Activated naive CD4-positive, alpha-beta T cell (primary cell): ENCODE measurements at places on chromosomes 2 and 18.
A peak's percentile ranks its signal among the peaks of the same experiment; 100 is the strongest.

GRCh38 chr2:85437488-85438200 lies 19.1 kb downstream of the SH2D6 start:
- peak; percentile 59 for DNase-seq

- no peak for DNase-seq
Observed at GRCh38 chr2:105969552-105969951, 224.5 kb downstream of the UXS1 start.

DNA sequence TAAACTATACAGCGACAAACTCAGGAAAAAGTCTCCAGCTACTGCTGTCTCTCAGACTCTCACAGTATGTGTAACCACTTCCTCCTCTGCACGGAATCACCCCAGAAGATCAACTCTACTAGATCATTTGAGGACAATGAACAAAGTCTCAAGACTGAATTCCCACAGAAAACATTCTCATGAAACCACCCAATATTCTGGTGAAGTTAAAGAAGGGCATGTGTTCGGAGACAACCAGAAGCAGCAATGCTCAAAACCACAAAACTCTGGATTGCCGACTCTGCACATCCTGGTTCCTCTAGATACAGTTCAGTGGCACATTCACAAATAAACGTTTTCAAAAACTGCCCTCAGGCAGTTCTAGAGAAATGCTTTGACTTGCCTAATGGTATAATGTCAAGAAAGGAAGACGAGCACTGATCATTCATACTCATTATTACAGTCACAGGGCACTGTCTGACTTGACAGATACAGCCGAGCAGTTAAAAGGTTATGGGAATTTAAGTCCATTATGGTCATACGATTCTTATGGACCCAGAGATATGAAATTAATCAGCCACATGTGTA lies 91.9 kb upstream of the STK17B start:
- no peak for DNase-seq

GRCh38 chr2:168997794-168998193 lies 33.3 kb downstream of the ABCB11 start:
- DNase-seq = no peak

GRCh38 chr2:163692611-163693482 lies 43.0 kb downstream of the FIGN start:
- no peak for DNase-seq

DNA sequence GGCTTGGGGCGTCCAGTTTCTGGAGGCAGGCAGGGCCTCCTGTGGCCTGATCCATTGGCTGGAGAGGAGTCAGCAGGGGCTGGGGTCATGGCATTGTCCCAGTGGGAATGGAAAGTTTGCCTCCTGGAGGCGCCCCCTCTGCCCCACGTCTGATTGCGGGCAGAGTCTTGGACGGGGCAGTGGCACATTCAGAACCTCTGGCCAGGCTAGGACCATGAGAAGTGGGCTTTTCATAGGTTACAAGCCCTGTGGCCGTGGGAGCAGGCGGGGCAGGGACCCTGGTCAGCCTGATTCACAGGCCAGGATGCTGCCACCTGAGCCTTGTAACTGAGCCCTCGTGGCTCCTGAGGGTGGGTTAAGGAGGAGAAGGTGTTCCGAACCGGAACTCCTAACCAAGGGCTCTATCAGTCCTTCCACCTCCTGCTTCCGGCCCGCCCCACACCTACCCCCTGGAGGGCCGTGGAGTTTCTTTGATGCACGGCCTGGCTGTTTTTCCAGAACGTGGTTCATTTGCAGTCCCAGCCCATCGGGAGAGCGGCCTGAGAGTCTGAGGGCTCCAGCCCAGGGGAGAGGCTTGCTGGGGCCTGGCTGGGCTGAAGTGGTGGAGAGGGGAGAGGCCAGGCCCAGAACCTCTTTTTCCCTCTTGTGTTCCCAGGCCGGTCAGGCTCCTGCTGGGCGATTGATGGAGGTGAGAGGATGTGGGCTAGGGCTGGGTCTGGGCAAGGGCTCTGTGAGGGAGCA lies 43.9 kb upstream of the PLB1 start:
- no peak for DNase-seq

- no peak for DNase-seq
Observed at GRCh38 chr2:39159283-39159682, 38.4 kb upstream of the SOS1 start.

DNA sequence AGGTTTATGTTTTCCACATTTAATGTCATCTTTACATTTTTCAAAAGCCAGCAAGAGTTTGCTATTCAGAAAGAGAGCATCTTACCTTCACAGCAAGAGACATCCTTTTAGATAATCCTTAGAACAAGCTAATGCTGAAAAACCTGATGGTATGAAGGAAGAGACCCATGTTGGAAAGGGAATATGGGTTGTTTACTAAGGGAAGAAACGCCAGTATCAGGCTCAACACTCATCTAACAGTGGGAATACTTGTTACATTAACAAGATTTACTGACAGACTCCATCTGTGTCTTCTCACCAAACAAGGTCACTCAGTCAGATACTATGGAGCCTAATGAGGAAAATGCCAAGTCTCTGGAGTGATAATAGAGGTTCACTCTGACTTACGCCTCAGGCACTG lies 1474.1 kb upstream of the SLC39A10 start:
- no peak for DNase-seq

DNA sequence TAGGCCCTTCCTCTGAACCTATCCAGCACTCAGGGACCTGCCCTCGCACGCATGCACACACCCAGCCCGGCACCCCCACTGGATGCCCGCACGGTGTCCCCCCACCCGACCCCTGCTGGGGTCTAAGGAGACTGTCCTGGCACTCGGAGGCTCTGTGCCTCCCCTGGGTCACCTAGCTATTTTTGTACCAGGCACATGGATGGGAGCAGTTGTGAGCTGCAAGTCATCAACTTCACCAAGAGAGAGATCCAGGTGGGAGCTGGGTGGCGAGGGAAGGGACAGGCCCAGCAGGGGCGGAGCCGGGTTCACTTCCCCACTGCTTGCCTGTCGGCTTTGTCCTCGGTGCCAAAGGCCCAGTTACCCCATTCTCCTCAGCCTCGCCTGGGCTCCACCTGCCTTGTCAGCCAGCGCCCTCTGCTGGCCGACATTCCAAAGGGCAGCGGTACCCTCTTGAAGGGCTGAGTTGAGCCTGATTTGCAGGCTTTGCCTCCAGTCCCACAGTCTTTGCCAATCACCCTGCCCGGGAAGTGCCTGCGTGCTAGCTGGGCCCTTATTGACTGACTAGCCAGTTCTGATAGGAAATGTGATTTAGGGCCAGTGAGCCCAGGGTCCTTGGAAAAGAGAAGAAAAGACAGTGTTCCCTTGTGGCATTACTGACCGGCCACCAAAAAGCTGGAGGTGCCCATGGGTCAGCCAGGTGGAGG lies 5.8 kb downstream of the NT5DC4 start:
- peak; percentile 71 for DNase-seq

GRCh38 chr2:234823877-234824376 lies 127.9 kb upstream of the SH3BP4 start:
- no peak for DNase-seq

- DNase-seq = no peak
Observed at GRCh38 chr2:84022810-84023431, 436.2 kb downstream of the SUCLG1 start.

DNA sequence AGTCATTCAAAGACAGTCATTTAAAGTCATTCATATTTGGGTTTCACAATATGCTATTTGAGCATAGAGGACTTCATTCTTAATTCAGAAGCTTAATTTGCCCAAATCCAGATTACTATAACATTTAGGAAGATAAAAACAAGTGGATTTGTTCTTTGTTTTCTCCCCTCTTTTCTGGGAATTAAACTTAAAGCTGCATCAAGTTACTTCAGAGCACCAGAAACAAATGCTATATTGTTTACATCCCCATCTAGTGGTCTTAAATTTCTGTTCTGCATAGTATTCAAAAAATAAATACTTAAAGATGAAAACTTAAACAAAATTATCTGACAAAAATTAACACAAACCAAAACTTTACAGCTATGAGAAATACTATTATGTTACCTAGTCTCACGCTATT lies 34.7 kb upstream of the MARCHF7 start:
- no peak for DNase-seq

DNA sequence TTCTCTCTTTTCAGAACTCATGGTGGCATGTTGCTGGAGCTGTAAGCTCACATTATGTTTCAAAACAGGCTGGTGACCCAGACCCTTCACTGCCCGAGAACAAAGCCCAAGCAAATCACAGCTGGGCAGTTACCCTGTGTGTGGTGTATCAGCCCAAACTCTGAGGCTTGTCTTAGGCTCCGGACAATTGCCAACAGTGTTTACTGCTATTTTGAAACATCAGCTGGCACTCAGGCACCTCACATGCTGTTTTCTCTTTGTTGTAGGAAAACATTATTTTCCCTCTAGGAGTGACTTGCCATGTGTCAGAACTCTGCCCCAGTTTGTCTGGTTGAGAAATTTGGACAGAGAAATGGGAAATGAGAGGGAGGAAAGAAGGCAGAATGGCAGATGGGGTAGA lies 237.6 kb upstream of the APCDD1 start:
- no peak for DNase-seq

- DNase-seq = no peak
Observed at GRCh38 chr2:222391743-222392285, 32.5 kb upstream of the SGPP2 start.

GRCh38 chr2:186575302-186575701 lies 14.6 kb upstream of the ITGAV start:
- DNase-seq = no peak

DNA sequence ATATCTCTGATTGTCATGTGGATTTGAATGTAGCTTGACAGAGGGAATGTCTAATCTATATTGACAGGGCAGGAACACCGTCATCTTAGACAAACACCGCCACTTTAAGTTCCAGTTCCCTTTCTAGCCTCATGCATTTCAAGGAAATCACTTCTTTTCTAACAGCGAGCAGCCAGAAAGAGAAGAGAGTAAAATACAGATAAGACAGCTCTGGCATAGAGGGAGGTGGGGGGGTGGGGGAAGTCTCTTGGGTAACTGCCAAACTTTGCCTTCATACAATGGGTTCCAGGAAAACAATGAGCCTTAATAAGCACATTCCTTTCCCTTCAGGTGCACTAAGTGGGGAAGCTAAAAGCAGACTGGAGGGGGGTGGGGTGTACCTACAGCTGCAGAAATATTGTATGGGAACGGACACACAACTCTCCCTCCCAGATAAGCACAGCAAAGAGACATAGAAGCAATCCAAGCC lies 37.2 kb downstream of the CASP10 start:
- DNase-seq = no peak

- DNase-seq = no peak
Observed at GRCh38 chr2:67499989-67500388, 102.9 kb downstream of the ETAA1 start.

- DNase-seq = no peak
Observed at GRCh38 chr18:9854801-9855676, 30.7 kb upstream of the TXNDC2 start.

- no peak for DNase-seq
Observed at GRCh38 chr2:30359644-30360167, 87.3 kb upstream of the LCLAT1 start.

- no peak for DNase-seq
Observed at GRCh38 chr2:105877945-105878344, 133.2 kb downstream of the NCK2 start.

DNA sequence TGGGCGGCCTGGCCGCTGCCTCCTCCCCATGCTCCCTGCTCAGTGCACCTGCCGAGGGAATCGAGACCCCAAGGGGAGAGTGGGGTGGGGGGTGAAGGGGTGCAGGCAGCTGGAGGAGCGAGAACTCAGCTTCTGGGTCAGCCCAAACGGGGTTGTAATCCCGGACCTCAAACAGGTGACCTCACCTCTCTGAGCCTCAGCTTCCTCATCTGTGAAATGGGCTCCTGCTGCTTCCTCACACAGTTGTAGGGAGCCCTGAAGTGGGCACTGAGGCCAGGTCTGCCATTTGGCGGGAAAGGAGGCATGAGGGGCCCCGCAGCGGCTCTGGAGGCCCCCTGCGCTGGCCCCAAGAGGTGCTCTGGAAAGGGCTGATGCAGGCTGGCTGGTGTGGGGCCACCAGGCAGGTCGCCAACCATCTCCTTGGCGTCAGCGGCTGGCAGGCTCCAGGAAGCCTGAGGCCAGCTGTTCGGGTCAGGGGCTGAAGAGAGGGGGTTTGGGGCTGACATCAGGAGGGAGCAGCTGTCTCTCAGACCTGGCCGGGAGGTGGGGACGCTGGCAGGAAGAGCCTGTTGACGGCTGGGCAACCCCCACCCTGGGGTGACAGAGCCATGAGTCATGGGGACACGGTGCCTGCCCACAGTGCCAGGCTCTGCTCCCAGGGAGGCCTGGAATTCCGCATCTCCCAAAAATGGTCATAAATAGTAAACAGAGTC lies 4.9 kb downstream of the KLHL30 start:
- no peak for DNase-seq

- no peak for DNase-seq
Observed at GRCh38 chr2:109000738-109001137, 11.7 kb upstream of the EDAR start.

GRCh38 chr2:149218497-149218896 lies 111.9 kb upstream of the LYPD6 start:
- DNase-seq = no peak

- DNase-seq = no peak
Observed at GRCh38 chr2:102235491-102235890, 48.7 kb downstream of the IL1RL2 start.

GRCh38 chr2:48137829-48138228 lies 231.5 kb upstream of the FBXO11 start:
- no peak for DNase-seq

GRCh38 chr2:112830682-112831512 lies 5.7 kb downstream of the IL1B start:
- DNase-seq = no peak

DNA sequence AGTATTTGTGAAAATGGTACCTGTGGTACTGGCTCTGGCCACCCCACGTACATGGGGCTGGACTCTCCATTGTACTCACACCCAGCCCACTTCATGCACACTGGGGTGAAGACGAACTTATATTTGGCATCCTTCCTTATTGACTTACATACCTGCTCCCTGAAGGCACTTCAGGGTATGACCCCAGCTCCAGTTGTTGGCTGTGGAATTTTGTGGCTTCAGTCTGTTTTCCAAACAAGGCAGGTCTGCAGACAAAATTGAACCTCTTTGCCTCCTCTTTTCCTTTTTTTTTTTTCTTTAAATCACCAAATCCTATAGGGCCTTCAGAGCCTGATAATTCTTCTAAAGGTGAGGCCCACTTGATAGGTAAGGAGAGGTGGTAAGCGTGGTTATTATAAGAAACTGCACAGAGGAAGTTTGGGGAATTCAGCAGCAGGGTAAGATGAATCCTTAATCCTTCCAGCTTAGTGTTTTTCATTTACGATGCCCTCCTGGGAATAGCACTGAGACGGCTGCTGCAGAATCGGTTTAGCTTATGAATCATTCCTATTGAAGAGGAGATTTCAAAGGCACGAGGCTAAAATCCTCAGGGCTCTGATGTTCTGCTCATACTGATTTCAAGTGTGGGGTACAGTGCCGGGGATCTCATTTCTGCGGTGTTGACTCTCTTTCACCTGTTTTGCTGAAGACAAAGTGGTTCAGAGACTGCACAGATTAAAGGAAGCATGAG lies 55.2 kb downstream of the KIF5C start:
- DNase-seq = no peak
